Chondrocyte (in vitro differentiated cells): ENCODE measurements at places on chromosomes 7 and 10.

DNA sequence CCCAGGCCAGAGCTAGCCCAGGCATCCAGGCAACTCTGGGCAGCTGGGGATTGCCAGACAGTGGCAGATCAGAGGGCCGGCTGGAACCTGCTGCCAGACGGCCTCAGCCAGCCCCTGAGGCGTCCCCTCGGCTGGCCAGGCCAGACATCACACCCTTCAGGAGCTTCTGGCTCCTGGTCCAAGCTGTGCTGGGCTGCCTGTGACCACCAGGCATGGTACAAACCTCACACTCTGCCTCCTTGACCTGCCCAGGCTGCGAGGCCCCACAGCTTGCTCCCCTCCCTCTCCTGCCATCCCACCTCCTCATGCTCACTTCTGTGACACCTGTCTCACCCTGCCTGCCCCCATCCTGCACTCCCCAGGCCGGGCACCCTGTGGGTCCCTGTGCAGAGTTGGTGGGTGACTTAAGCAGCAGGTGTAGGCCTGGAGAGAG is 5.7 kb downstream of the DEPP1 start:
- no peaks in the 10 kb centered on the region for H3K27me3 ChIP-seq
- peak overlapping the region; percentile 54 for H3K27ac ChIP-seq
- DNase-seq = no peak
- H3K4me3 ChIP-seq = no peak overlapping the region
- peaks cover 21% of the 10 kb centered on the region for H3K36me3 ChIP-seq

DNA sequence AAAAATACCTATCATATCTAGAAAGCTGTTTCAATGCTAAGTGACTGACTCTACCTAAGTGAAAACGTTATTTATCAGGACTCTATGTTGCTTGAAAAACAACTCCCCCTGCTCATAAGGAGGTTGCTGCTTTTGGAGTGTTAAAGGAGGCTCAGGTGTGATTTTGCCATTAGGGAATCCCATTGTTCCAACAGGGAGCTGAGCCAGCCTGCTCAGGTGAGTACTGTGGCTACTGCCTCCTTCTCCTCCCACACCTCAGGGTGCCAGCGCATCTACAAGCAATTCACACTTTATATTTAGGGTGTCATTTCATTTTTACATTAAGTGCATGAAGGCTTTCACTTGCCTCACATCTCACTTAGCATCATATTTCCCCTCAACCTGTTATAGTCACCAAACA is 84.7 kb downstream of the SEM1 start:
- no peak for DNase-seq
- H3K27me3 ChIP-seq = no peaks in the 10 kb centered on the region
- H3K4me3 ChIP-seq = no peak overlapping the region
- no peaks in the 10 kb centered on the region for H3K4me1 ChIP-seq
- H3K27ac ChIP-seq = no peak overlapping the region
- H3K36me3 ChIP-seq = peaks cover 6% of the 10 kb centered on the region

- H3K4me3 ChIP-seq = no peak overlapping the region
- H3K4me1 ChIP-seq = peaks cover 50% of the 10 kb centered on the region
- H3K27ac ChIP-seq = peak overlapping the region; percentile 29
- no peaks in the 10 kb centered on the region for H3K36me3 ChIP-seq
- DNase-seq = no peak
Measured at GRCh38 chr10:43844221-43844620, 195.5 kb upstream of the ZNF32 start.

DNA sequence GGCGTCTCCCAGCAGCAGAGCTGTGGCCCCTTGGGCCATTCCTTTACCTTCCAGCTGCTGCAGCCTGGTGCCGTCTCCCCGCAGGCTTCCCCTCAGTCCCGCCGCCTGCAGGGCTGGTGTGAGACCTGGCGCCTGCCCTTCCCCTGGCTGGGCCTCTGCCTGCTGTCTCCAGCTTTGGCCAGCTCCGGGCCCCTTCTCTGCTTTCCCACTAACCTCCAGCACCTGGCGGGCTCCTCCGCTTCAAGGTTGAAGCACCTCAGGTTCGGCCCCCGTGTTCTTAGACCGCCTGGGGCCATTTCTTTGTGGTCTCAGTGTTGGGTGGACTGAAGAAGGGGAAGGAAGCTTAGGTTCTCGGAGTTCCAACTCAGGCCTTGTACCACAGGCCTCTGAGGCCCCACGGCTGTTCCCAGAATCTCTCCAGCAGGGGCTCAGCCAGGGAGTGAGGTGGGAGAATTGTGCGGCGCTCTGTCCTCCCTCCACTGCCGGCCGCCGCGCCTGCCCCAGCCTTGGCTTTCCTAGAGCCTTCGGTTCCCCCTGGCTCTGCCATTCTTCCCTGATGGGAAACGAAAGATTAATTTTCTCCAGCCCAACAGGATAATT is 30.3 kb downstream of the GBX1 start:
- H3K27ac ChIP-seq = no peak overlapping the region
- H3K4me1 ChIP-seq = no peaks in the 10 kb centered on the region
- peak; percentile 84 for DNase-seq
- no peak overlapping the region for H3K4me3 ChIP-seq
- H3K36me3 ChIP-seq = peaks cover 31% of the 10 kb centered on the region

DNA sequence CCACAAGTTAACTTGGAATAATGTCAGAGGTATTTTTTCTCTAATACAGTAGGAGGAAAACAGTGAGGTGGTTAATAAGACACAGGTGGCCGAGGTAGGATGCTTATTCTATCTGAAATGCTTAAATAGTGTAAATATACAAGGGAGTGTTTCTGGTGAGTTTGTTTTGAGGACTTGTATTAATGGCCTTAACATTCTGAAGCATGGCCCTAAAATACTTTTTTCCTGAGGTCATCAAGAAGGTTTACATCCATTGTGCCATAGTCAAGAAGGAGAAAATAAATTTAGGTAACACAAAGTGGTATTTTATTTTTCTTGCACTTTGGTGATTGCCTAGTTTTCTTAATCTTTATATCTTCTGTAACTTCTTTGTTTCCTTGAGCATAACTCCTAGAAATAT is 18.8 kb downstream of the GNAI1 start:
- no peaks in the 10 kb centered on the region for H3K27me3 ChIP-seq
- no peaks in the 10 kb centered on the region for H3K36me3 ChIP-seq
- peaks cover 35% of the 10 kb centered on the region for H3K4me1 ChIP-seq
- H3K27ac ChIP-seq = no peak overlapping the region
- DNase-seq = no peak

GRCh38 chr10:106615081-106615480 is 549.4 kb downstream of the SORCS1 start:
- no peaks in the 10 kb centered on the region for H3K36me3 ChIP-seq
- H3K4me1 ChIP-seq = no peaks in the 10 kb centered on the region
- H3K27me3 ChIP-seq = no peaks in the 10 kb centered on the region
- H3K4me3 ChIP-seq = no peak overlapping the region

DNA sequence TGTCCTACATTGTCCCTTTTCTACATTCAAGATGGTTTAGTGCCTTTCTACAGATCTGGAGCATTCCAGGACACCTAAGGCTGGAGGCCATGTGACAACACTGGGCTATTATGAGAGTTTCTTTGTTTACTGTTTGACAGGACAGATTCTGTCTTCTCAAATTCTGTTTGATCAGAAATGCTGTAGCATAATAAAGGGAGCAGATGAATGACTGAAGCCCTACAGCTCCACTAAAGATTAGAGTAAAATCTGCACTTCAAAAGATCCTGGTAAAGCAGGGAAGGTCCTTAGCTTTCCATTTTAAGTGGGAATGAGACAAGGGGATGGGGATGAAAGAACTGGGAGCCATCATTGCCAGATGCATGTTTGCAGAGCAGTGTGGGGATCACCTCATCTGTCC is 38.4 kb downstream of the TMEM229A start:
- no peaks in the 10 kb centered on the region for H3K4me1 ChIP-seq
- no peak overlapping the region for H3K4me3 ChIP-seq
- H3K36me3 ChIP-seq = no peaks in the 10 kb centered on the region
- no peak for DNase-seq
- H3K27ac ChIP-seq = no peak overlapping the region

GRCh38 chr7:98826387-98826786 is 43.4 kb downstream of the TMEM130 start:
- H3K27me3 ChIP-seq = peaks cover 5% of the 10 kb centered on the region
- H3K27ac ChIP-seq = no peak overlapping the region
- H3K4me1 ChIP-seq = peaks cover 10% of the 10 kb centered on the region
- no peak for DNase-seq
- no peak overlapping the region for H3K4me3 ChIP-seq
- H3K36me3 ChIP-seq = no peaks in the 10 kb centered on the region
